ENCODE measurements at places on chromosomes 6 and 20.

DNA sequence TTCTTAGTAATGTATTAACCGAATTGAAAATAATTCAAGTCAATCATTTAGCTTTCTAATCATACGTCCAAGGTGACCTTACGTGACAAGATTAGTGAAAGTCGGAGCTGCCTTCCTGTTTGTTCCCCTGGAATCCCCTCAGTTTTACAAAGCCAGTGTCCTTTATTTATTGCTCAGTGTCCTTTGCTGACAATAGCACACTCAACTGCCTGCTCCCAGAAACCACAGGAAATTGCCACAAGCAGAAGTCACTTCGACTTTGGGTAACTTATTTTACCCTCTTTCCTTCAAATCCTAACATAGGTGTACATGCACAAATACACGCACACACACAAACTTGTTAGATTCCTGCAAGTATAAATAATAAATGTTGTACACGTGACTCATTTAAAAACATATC is 1167.7 kb upstream of the ADGRB3 start:
- no peak for DNase-seq

DNA sequence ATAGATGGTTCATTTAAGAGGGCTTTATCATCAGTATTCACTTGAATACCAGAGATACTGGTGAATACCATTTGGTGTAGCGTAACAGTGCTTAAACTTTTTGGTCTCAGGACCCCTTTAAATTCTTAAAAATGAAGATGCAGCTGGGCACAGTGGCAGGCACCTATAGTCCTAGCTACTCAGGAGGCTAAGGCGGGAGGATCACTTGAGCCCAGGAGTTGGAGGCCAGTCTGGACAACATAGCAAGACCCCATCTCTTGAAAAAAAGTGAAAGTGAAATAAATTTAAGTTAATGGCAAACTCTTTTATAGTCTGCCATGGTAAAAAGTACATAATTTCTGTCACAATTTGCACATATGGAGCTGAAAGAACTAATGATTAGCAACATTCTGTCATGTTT is 39.3 kb downstream of the VAPB start:
- no peak for DNase-seq

GRCh38 chr20:48662711-48663110 is 165.1 kb downstream of the PREX1 start:
- DNase-seq, result no peak

GRCh38 chr20:5531318-5532081 is 214.7 kb upstream of the PROKR2 start:
- no peak for DNase-seq

GRCh38 chr20:35768731-35769664 is 2.8 kb upstream of the PHF20 start:
- no peak for DNase-seq

- DNase-seq, result no peak
These were observed 90.4 kb downstream of the BMP2 start for GRCh38 chr20:6857927-6858326.

GRCh38 chr20:50169329-50169823 is 15.9 kb upstream of the PEDS1 start:
- DNase-seq, result peak; percentile 54

DNA sequence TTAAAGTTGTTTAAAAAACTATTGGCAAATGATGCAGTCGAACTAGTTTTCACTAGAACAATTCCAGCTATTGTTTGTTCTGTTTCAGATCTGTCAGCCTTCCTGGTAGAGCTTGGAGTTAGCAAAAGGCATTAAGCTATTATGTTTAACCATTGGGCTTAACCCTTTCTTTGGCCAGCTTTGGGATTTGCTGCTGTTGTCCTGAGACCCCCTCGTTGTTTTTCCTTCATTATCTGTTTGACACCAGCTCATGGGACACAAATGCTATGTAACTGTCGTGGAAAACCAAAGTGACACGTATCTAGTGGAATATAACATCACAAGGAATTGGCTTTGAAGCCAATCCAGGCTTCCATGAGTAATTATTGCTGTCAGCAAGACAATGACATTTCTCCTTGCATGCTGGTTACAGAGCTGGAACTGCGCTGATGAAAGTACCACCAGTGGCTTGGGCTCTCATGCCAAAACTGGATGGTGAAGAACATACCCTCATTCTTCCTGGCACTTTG is 96.0 kb downstream of the EYA2 start:
- no peak for DNase-seq

Data from stimulated activated CD8-positive, alpha-beta memory T cell treated with anti-CD3 and anti-CD28 coated beads, Interleukin-4, amount 100 ng/mL, for 4 hours (primary cell).